ENCODE measurements at places on chromosomes 6 and 20.
A peak's percentile ranks its signal among the peaks of the same experiment; 100 is the strongest.

- peak; percentile 95 for DNase-seq
These were observed 33.4 kb upstream of the SLC22A1 start for GRCh38 chr6:160088069-160088783.

DNA sequence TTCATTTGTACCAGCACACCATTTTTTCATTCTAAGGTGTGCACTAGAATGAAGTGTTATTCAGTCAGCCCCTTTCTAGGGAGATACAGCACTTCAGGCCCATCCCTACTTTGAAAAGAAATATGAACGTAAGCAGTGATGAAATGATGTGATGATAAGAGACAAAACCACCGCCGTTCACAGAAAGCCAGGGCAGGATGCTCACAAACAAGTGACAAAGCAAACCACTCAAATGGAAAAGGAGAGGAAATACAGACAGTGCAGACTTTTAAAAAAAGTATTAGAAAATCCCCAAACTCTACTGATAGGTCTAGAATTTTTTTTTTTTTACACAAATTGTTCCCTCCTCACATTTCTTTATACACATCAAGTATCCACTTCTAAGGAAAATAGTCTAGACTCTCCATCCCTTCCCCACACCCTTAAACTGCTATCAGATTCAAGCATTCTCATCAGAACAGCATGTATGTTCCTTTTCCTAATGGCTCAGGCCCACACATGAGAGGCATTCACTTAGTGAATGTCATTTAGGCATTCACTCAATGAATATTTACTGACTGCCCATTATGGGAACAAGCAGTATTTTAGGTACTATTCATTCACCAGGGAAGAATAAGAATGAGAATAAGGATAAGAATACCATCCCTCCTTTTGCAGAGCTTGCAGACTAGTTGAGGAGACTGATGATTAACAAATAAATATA is 243.5 kb downstream of the GMPR start:
- DNase-seq: no peak

GRCh38 chr6:125974214-125974866 is 12.0 kb upstream of the TRMT11 start:
- peak; percentile 18 for DNase-seq

DNA sequence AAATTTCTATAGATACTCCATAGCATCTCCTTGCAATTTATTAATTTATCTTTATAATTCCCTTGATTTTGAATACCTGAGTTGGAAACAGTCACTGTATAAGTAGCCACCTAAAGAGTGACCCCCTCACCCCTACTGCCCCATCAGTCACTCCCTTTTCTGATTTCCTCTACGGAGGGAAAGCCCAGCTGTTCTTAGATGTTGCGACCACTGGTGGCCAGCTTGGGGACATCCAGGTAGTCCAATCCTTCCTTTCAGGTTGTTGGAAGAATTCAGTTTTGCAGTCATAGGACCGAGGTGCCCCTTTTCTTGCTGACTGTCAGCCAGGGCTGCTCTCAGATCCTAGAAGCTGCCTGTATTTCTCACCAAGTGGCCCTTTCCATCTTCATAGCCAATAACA is 87.8 kb downstream of the BMP6 start:
- no peak for DNase-seq

DNA sequence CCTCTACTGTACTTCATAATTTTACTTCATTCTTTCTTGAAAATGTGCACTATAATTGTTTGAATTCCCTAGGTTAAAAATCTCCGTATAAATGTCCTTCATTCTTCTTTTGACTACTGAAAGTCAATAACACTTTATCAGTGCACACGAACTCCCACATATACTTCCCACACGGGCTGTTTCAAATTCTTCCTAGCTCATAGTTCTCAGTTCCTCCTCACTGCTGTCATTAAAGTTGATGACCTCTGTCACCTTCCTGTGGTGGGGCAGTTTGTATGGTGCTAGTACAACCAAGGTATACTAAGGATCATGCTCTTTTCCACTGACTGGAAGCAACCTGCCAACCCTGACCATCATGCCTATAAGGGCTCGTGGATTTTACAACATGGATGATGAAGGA is 40.0 kb upstream of the CD2AP start:
- no peak for DNase-seq

- DNase-seq: no peak
These were observed 652.5 kb upstream of the AGPAT4 start for GRCh38 chr6:161926324-161926723.

DNA sequence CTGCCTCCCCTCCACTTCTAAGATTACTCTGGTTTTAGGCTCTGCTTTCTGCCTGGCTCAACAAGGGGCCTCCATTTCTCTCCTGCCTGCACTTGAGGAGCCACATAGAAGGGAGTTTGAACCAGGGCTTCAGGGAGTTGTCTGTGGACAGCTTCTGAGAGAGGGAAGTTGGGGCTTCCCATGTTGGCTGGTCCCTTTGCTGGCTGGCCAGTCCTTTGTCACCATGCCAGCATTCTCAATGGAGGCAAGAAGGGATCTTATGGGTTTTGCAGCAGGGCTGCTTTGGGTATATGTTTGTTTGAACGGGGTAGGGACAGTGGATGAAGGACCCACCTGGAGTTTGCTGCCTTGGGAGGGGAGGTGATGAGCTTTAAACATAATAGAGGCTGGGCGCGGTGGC is 124.9 kb downstream of the CARMIL1 start:
- no peak for DNase-seq

GRCh38 chr20:15638816-15639215 is 934.4 kb downstream of the KIF16B start:
- DNase-seq: no peak

Measured in foreskin fibroblast (primary cell).